A549 treated with AZD2906 at 1 μM for 4 hours (cell line): ENCODE measurements at places on chromosomes 12 and 14. TPM values are rescaled to one million over a fixed set of nuclear protein-coding genes. Genes with fewer than 3 reads are reported as not detected.

GLIPR1L1 gene
- not detected in 5 replicates for total RNA-seq

ANHX gene
- not detected in 5 replicates for total RNA-seq

RNASE11 gene
- not detected in 5 replicates for total RNA-seq

TCL1A gene
- total RNA-seq = not detected in 5 replicates

RBM19 gene
- total RNA-seq = 17.7 to 19.3 TPM (median 18.3 TPM) in 5 replicates

RNASE7 gene
- total RNA-seq = not detected in 5 replicates

NEUROD4 gene
- not detected in 5 replicates for total RNA-seq

FGF6 gene
- total RNA-seq = not detected in 5 replicates

PEX5 gene
- total RNA-seq = 23.6 to 28.4 TPM (median 27.3 TPM) in 5 replicates

ABCD2 gene
- not detected in 5 replicates for total RNA-seq

ERBB3 gene
- 0.98 to 2.4 TPM (median 1.1 TPM) in 5 replicates for total RNA-seq

ARHGEF40 gene
- total RNA-seq = 7.0 to 10.6 TPM (median 8.9 TPM) in 5 replicates

CLEC2B gene
- total RNA-seq = 1.00 to 1.4 TPM (median 1.3 TPM) in 5 replicates

BEGAIN gene
- total RNA-seq = 6.0 to 7.7 TPM (median 6.4 TPM) in 5 replicates

FBLN5 gene
- total RNA-seq = 5.5 to 7.3 TPM (median 5.9 TPM) in 5 replicates

PTCSC3 gene
- not detected in 5 replicates for total RNA-seq

DCTN2 gene
- 119 to 184 TPM (median 123 TPM) in 5 replicates for total RNA-seq

KCNC2 gene
- not detected in 5 replicates for total RNA-seq

GRIN2B gene
- 3.0 to 4.9 TPM (median 4.2 TPM) in 5 replicates for total RNA-seq

NANOG gene
- total RNA-seq = 0.03 to 0.19 TPM (median 0.07 TPM) in 3 of 5 replicates, not detected in the others

GPRC5D gene
- total RNA-seq = 0.40 TPM in 1 of 5 replicates, not detected in the others

YEATS4 gene
- 30.5 to 63.5 TPM (median 34.8 TPM) in 5 replicates for total RNA-seq

KRT4 gene
- total RNA-seq = 2.1 to 3.6 TPM (median 2.7 TPM) in 5 replicates

RASSF9 gene
- total RNA-seq = 0.90 to 1.4 TPM (median 1.2 TPM) in 5 replicates

DHH gene
- not detected in 5 replicates for total RNA-seq

ERP27 gene
- total RNA-seq = not detected in 5 replicates

OR4K1 gene
- total RNA-seq = not detected in 5 replicates

TSPAN8 gene
- 0.08 to 0.22 TPM (median 0.17 TPM) in 4 of 5 replicates, not detected in the other for total RNA-seq

TMEM132D gene
- not detected in 5 replicates for total RNA-seq

BCL7A gene
- 9.7 to 12.4 TPM (median 10.8 TPM) in 5 replicates for total RNA-seq

BMAL2 gene
- 11.3 to 17.4 TPM (median 13.6 TPM) in 5 replicates for total RNA-seq

ACSM4 gene
- not detected in 5 replicates for total RNA-seq

KRR1 gene
- 47.6 to 82.7 TPM (median 52.7 TPM) in 5 replicates for total RNA-seq

STX2 gene
- 20.6 to 27.2 TPM (median 26.1 TPM) in 5 replicates for total RNA-seq

IAPP gene
- total RNA-seq = not detected in 5 replicates

OR6C68 gene
- not detected in 5 replicates for total RNA-seq

SAMD15 gene
- 1.4 to 3.1 TPM (median 1.5 TPM) in 5 replicates for total RNA-seq

JAG2 gene
- 16.3 to 28.4 TPM (median 23.6 TPM) in 5 replicates for total RNA-seq

GLI1 gene
- total RNA-seq = 4.4 to 5.8 TPM (median 5.4 TPM) in 5 replicates

TIGAR gene
- 33.6 to 40.4 TPM (median 39.3 TPM) in 5 replicates for total RNA-seq

KCNH5 gene
- 0.07 TPM in 1 of 5 replicates, not detected in the others for total RNA-seq

SELPLG gene
- 0.79 to 1.1 TPM (median 0.94 TPM) in 5 replicates for total RNA-seq

TMTC1 gene
- total RNA-seq = 0.01 to 0.16 TPM (median 0.02 TPM) in 5 replicates

NOVA1 gene
- total RNA-seq = 3.4 to 4.7 TPM (median 3.9 TPM) in 5 replicates

FSCB gene
- total RNA-seq = not detected in 5 replicates

OR10A7 gene
- not detected in 5 replicates for total RNA-seq
